MG63 (cell line): ENCODE measurements at places on chromosomes 1 and 21. TPM values are rescaled to one million over a fixed set of nuclear protein-coding genes. Genes with fewer than 3 reads are reported as not detected.

Gene CCNL2
- 45.1 and 47.9 TPM in 2 replicates for total RNA-seq

Gene C4BPB
- total RNA-seq: 3.5 TPM in 1 of 2 replicates, not detected in the other

Gene HRNR
- total RNA-seq: not detected in 2 replicates

Gene DBT
- 3.2 and 3.7 TPM in 2 replicates for total RNA-seq

Gene CELA2A
- total RNA-seq: not detected in 2 replicates

Gene CDK18
- total RNA-seq: 0.89 and 3.0 TPM in 2 replicates

DNA sequence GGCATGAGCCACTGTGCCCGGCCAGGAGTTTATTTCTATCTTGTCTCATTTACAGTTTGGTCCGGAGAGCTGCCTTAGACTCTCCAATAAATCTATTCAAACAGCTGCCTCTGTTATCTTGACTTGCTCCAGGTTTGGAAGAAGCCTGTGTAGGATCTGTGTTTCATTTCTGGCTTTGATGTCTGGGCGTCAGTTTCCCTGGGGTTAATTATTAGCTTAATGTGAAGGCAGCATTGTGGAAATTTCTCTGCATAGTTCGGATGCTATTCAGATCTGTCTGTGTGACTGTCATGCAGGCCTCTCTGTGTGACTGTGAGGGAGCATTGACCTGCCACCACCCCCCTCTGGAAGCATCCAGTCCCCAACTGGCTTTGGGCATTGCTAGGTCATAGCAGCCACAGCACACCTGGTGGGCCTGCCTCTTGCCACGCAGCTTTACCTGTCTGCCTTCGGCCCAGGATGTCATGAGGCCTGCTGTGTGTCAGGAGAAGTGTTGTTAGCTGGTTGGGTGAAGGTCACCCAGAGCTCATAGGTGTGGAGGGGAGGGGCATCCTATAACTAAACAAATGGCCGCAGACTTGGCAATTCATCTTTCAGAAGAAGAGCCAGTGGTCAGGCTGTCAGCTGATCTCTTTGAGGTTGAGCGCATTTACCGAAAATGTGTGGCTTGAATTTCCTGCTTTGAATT, 9.8 kb downstream of the IFNGR2 start:
- no peak for DNase-seq

- DNase-seq: no peak
These were observed 21.1 kb upstream of the LAMC2 start for GRCh38 chr1:183164963-183165362.

DNA sequence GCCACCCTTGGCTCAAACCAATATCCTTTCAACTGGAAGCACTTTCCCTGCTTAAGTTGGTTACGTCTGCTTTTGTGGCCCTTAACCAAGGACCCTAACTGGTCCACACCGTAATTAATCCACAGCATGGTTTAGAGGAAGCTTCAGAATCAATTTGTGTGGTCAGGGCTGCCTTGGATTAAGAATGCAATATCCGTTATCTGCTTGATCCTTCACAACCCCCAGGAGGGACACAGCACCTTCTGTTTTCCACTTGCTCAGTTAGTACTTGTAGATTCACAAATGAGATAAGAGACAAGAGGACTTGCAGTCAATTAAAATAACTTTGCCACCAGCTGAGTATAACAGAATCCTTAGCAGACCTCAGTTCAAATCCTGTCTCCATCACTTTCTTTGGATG, 56.9 kb upstream of the LRP8 start:
- no peak for DNase-seq

- peak; percentile 41 for DNase-seq
These were observed 749 bp downstream of the PCBP3 start for GRCh38 chr21:45644041-45644906.

DNA sequence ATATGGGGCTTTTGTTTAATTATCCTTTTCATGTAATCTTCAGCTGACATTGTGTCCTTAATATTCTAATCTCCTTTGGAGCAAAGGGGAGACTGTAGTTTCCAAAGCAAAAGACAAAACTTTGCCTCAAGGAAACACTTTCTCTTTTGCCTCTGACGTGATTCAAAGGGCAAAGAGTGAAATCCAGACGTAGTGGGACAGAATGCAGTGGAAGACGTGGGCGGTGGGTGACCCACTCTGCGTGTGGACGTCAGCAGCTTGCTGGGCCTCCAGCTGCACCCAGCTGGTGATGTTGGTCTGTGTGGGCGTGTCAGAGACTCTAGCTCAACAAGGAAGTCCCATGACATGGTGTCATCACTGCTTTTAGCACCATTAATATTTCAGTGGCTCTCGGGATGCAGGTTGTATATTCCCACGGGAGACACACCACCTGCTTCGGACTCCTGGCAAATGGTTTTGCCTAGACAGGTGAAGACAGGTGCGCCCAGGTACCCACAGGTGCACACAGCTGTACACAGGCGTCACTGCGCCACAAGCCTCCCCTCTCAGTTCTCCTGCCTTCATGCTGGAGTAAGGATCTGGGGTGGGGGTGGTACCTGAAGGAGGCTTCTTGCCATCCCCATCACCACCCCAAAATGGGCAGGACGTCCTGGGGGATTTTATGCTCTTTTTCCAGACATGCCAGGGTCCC, 292.1 kb upstream of the VAMP3 start:
- DNase-seq: peak; percentile 93

DNA sequence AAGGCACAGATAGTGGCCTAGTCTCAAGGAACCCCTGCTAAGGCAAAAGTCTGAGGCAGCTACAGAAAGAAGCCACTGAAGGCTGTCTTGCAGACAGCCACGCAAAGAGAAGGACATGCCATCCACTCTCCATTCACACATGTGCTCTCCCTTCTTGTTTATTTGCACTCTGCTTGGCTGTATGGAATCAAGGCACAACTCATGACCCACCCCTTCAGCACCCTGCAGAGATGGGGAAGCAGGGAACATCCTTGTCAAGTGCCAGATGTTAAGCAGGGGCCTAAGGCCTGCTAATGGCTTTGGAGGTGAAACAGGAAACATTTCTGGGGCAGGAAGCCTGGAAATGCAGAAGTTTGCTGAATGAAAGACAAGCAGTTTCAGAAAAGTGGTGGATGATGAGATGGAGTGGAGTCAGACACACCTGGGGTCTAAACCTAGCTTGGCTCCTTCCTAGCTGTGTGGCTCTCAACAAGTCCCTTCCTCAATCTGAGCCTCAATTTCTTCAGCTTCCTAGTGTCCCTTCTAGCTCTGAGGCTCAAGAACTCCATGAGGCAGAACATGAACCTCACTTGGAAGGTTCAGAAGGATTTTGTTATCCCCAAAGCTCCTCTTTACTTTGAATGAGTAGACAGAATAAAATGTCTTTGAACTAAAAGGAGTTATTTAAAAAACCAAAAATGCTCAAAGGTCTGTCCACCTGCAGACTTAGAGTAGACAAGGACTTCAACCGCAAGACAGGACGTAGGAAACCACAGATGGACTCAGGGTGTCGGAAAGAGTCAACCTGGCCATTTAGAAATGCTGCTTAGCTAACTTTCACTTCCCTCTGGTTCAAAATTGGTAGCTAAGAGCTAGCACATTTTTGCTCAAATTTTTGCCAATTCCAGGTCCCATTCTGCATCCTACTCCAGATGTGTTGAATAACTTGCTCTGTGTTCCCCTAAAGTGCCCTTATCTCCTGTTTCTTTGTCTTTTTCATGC, 283.1 kb downstream of the PLPP3 start:
- DNase-seq: no peak

DNA sequence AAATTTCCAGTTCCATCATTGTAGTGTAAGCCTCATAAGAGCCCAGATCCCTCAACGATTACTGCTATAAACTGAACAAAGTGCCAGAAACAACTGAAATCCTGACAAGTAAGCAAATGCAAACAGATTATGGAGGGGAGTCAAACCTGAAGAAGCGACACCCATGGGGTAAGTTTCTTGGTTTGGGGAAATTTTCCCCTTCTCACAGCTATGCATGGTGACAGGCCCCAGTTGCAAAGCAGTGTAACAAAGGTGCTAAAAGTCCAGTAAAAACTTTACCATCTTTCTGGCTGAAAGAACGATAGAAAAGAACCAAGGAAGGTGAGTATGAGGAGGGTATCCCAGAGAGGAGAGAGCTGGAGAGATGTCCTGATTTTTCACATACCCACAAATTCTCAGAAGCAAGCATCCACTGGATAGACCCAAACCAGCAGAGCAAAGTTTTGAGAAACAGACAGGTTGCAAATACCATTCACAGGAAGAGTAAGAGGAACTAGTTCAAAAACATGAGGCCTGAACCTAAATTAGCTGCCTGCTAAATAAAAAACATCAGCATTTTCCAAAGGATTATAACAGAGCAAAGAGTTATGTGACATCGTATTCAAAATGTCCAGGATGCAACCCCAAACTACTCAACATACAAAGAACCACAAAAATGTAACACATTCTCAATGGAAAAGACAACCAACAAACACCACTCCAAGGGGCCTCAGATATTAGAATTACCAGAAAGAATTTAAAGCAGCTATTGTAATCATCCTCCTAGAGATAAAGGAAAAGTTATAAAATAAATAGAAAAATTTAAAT, 14.5 kb downstream of the SCYL3 start:
- no peak for DNase-seq

- DNase-seq: peak; percentile 51
These were observed 462 bp upstream of the TLCD4 start for GRCh38 chr1:95116580-95117206.

DNA sequence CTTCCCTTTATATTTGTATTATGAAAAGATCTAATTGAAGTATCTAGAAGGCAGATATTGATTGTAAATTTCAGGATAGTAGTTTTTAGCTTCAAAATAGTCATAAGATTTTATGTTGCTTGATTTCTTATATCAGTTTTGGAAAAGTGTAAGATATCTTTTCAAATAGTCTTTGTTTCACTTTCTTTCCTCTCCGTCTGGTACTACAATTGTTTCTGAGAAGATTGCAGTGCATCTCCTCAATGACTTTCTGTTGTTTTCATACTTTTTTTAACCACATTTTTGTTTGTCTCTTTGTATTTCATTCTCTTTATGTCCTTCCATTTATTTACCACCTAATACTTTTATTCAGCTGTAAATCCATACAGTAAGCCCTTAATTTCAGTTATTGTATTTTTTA, 964.6 kb upstream of the B3GALT2 start:
- no peak for DNase-seq

- peak; percentile 28 for DNase-seq
These were observed 25.8 kb upstream of the THEM4 start for GRCh38 chr1:151935154-151935553.

DNA sequence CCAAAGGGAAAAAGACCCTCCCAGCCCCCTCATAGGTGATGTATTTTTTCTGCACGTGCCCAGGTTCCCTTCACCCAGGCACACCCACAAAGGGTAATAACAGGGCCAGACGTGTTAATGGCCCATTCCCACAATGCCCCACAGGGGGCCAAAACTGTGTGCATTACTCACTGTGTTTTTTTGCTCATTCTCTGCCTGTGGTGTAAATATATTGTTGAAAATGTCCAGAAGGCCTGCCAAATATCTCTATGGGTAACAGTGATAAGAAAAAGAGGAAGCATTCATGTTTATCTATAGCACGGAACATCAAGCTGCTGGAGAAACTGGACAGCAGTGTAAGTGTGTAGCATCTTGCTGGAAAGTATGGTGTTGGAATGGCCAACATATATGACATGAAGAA, 21.9 kb downstream of the RHEX start:
- peak; percentile 35 for DNase-seq

DNA sequence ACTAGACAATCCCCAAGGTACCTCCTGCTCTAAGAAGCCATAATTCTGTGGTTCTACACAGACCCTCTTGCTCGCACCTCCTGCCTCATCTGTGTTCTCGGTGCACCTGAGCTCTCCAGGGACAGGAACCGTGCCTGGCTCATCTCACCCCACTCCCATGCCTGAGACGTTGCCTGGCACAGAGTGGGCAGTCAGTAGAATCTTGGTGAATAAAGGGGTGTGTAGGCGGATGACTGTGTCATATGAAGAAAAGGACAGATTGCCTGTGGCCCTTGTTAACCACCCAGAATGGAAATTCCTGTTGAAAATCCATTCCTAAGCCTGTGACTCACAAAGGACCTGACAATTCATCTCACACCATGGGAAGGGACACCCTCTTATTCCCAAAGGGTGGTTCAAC, 92.9 kb downstream of the KCNN3 start:
- no peak for DNase-seq

DNA sequence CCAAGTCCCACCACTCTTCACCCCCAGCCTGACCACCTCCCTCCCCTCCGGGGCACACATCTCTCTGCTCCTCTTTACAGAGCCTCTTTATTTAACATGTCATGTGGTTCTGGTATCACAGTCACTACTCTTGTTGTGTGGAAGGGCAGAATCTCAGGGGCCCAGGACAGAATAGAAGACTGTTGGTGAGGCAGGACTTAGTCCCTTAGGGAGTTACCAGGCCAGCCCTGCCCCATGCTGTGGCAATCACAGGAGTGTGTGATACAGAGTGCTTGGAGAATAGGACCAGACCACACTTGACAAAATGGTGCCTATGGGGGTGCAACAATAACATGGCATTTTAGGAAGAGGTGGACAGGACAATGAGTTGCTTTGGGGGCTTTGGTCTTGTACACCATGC, 43.0 kb upstream of the CRNN start:
- no peak for DNase-seq

- no peak for DNase-seq
These were observed 19.2 kb downstream of the SYNC start for GRCh38 chr1:32683397-32683796.

GRCh38 chr1:222618880-222619596, 1.1 kb downstream of the MIA3 start:
- peak; percentile 55 for DNase-seq
